Umbilical cord (tissue), 2 donors: ENCODE measurements at places on chromosomes 5 and 9. TPM values are rescaled to one million over a fixed set of nuclear protein-coding genes. Genes with fewer than 3 reads are reported as not detected.

GRCh38 chr9:112793213-112793810 lies 42.8 kb downstream of the SNX30 start:
- DNase-seq: no peak

DNA sequence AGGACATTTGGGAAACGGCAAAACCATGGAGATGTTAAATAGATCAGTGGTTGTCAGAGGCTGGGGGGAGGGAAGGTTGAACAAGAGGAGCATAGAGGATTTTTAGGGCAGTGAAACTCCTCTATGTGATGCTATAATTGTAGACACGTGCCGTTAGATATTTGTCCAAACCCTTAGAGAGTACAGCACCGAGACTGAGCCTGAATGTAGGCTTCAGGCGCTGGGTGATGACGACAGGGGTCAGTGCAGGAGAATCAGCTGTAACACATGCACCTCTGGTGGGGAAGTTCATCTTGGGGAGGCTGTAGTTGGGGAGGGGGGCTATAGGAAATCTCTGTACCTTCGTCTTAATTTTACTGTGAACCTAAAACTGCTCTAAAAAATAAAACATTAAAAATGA lies 22.2 kb upstream of the CLPTM1L start:
- DNase-seq: no peak

GRCh38 chr5:52342361-52342760 lies 445.4 kb upstream of the ITGA1 start:
- DNase-seq: no peak

GRCh38 chr9:107635101-107635802 lies 145.7 kb upstream of the KLF4 start:
- DNase-seq: no peak

GRCh38 chr5:94240993-94241651 lies 377.3 kb downstream of the KIAA0825 start:
- DNase-seq: peak; percentile 16

GRCh38 chr9:89410022-89410421 lies 87.9 kb downstream of the SEMA4D start:
- no peak for DNase-seq

GRCh38 chr9:134505032-134505431 lies 136.6 kb upstream of the COL5A1 start:
- DNase-seq: no peak

DNA sequence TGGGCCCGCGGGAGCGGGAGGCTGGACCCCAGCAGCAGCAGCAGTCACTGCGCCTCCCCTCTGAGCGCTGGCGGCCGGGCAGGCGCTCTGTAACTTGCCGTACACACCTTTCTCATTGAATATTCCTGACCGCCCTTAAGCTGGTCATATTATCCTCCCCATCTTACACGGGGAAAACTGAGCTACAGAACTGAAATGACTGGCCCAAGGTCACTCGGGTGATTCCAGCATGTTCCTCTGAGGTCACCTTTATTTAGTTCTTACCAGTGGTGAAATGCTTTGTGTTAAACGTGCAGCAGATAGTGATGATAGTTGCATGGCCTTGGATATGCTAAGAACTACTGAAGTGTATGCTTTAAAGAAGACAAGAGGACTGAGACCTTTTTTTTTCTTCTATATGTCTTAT lies 607 bp downstream of the UQCRQ start:
- no peak for DNase-seq

GRCh38 chr9:4098031-4098430 lies 201.8 kb downstream of the GLIS3 start:
- DNase-seq: no peak

GRCh38 chr5:3954633-3955032 lies 359.0 kb downstream of the IRX1 start:
- no peak for DNase-seq

Gene PCDHGB1
- 1.7 TPM for total RNA-seq

Gene SNCAIP
- 11.6 TPM for total RNA-seq
